ENCODE measurements at places on chromosomes 12 and 14.

DNA sequence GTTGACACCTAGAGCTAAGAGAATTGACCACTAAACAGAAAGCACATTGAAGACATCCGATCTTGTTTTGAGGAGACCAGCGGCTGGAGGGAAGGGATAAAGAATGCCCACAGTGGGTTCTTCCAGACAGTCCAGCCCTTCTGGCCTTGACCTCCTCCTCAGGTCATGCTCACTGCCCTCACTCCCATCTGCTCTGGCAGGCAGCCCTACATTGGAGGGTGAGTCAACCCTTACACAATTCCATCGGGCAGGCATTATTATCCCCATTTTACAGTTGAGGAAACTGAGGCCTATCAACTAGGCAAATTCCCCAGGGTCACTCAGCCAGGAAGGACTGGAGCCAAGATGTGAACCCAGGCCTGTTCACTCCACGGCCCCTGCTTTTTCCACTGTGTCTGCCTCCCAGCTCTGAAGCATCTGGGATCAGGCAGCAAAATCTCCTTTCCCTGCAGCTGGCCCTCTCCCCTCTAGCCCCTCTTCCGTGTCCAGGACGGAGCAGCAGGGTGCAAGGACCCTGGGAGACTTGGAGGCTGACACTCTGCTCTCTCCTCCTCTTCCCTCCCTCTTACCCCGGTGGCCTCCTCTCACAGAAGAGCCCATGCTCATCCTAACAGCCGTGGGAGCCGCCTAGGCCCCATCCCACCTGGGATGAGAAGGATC is 5.3 kb downstream of the SCNN1A start:
- DNase-seq: no peak

GRCh38 chr14:21395450-21395849 is 11.6 kb upstream of the SUPT16H start:
- no peak for DNase-seq

GRCh38 chr14:32594766-32595165 is 265.7 kb downstream of the AKAP6 start:
- no peak for DNase-seq

DNA sequence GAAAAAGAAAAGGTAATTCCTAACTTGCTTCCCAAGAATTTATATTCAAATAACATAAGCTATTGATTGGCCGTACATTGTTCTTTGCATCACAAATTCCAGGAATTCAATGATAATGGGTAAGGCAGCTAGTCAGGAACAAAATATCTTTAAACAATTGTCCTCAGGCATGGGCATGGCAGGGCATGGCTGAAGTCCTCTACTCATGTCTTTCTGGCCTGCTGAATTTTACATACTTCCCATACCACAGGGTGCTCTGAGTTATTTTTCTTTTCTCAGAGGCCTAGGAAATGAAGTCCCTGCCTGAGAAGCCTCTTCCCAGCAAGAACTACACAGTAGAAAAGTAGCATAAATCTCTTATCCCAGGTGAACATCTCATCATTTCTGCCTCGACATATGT is 15.1 kb upstream of the DRAM1 start:
- DNase-seq: no peak

DNA sequence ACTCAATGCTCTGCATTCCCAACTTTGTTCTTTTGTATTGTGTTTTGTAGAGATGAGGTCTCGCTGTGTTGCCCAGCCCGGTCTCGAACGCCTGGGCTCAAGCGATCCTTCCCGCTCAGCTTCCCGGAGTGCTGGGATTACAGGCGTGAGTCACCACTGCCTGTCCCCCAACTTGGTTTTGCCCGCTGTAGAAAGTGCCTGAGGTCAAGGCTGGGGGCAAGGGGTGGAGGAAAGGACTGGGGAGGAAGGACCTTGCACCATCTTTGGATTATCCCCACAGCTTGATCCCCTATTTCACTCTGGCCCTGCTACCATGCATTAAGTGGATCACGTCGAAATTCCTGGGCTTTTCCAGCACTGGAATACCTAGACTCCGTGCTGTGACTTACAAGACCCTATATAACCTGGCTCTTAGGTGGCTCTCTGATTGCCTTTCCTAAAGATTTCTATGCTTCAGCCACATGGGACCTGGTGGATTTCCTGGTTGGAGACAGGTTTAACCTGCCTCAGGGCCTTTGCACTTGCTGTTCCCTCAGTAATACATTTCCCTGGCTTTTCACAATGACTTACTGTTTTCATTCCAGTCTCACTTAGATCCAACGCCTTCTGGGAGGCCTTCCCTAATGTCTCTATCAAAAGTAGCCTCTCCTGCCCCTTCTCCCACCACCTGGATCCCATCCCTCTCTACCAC is 608 bp upstream of the PIANP start:
- no peak for DNase-seq

GRCh38 chr12:6936636-6937480 is 6.8 kb upstream of the RNU7-1 start:
- DNase-seq: no peak

DNA sequence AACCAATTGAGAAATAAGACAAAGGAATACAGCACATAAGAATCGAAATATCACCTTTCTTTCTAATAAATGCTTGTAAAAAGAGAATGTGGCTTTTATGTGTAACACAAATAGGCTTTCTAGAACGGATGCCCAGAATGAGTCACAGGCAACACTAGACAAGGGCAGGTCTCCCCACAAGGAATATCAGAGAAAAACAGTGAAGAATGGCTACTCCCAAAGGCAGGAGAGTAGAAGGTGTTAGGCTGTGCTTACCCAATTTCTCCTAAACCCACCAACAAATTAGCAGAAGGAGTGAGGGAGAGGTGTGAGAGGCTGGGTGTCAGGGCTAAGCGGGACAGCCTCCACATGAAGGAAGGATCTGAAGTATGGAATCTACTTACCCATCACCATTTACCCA is 55.2 kb downstream of the GALNT4 start:
- DNase-seq: no peak

DNA sequence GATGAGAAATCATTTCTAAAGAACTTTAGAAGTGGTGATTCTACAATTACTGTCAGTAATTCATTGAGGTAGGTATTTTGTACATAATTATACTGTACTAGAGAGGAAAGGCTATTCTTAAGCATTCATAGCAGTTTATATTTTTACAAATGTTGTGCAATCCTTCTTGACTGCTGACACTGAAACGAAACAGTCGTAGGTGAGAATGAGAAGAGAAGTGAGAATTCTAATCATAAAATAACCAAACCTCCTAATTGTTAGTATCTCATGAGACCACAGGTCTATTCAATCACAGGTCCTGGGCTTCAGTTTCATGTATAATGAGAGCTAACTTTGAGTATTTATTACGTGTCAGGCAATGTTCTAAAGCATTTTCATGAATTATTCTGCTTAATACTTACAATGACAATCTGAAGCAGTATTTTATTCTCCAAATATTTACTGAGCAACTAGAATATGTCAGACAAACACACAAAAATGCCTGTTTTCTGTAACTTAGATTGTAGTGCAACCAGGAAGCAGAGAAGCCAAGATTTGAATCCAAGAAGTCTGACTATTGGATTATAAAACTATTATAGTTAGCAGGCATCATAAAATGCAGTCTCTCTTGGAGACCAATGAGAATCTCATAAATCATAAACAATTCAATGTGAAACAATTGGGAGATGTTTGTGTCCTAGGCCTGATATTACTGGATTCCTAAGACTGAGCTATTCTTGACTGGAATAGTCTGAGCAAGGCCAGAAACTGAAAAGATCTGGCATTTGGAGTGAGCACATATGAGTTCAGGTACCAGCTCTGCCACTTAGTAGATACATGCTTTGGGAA is 24.3 kb downstream of the RERG start:
- DNase-seq: no peak

GRCh38 chr12:64387197-64387816 is 3.3 kb downstream of the C12orf56 start:
- DNase-seq: no peak

DNA sequence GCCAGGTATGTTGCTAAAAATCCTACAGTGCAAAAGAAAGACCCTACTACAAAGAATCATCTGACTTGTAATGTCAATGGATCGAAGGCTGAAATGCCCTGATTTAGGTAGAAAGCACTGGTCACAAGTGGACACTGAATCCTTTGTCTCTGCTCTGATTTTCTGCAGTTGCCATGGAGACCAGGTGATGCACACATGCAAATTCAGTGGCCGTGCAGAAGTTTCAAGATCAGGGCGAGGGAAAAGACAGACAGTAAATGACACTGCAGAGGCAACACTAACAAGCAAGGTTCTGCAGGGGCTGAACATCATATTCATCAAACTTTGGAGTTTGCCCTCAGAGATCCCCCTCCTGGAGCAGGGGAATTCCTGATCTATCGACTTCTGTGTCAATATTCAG is 370.3 kb upstream of the TMEM132C start:
- no peak for DNase-seq

DNA sequence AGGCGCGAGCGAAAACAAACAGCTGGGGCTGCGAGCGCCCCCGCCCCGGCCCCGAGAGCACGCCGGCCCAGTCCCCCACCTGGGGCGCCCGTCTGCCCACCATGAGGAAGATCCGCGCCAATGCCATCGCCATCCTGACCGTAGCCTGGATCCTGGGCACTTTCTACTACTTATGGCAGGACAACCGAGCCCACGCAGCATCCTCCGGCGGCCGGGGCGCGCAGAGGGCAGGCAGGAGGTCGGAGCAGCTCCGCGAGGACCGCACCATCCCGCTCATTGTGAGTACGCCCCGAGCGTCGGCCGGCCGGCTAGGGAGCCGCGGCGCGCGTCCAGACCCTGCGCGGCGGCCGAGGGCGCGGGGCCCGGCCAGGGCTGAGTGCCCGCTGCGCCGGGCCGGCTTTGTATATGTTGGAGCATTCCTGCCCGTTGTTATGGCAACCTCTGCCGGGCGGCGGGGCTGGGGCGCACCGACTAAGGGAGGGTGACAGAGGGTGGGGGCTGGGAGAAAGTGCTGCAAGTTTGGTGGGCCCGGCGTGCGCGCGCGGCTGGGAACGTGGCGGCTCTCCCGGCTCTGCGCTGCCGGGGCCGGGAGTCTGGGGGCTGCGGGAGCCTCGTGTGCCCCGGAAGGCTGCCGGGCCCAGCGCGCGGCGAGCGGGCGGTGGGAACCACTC is 367 bp downstream of the GALNT16 start:
- no peak for DNase-seq

DNA sequence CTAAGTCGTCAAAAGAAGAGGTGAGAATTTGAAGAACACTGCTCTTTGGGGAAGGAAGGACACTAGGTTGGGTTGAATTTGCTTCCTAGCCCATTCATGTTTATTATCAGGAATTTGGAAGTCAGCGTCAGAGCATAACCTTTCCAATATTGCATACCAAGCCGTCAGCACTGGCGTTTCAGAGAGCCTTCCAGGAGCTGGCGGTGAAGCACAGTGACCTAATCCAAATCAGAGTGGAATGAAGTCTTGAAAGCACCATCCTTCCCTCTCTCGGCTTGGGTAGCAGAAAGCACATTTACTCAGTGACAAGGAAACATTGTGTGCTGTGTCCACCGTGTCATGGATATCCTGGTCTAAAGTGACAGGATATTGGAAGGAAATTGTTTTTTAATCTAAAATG is 240.3 kb upstream of the PELI2 start:
- no peak for DNase-seq

DNA sequence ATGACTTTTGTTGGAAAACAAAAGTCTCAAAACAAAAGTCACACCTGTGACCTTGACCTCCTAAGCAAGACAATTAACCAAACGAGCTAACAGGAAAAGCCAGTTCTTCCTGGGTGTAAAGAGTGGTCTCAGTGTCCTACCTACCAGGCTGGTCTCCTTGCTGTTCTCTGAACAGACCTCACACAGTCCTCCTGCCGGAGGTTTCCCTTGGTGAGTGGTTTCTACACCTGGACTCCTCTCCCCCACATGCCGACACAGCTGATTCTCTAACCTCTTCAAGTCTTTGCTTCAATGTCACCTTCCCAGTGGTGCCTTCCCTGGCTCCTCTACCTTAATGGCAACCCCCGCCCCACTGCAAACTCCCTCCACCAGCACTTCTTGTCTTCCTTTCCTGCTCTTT is 238.6 kb downstream of the ZFP36L1 start:
- DNase-seq: no peak

- no peak for DNase-seq
These were observed 2.7 kb upstream of the TRAF3 start for GRCh38 chr14:102774391-102775153.

GRCh38 chr12:13942826-13943225 is 38.6 kb downstream of the GRIN2B start:
- DNase-seq: no peak

DNA sequence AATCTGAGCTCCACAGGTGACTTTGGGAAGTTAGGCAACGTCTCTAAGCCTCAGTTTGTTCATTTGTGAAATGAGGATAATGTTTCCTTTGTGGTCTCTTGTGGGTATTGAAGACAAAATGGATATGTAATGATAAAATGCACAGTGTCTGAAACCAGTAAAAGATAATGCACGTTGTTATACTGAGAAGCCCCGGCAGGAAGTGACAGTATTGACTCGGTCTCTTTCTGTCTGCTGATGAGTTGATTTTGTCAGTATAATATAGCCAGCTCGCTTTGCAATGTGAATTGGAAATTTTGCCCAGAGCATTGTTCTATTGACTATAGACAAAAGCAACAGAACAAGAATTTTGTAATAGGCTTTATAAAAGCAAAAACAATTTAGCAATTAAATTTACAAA is 49.2 kb upstream of the SLC38A1 start:
- no peak for DNase-seq

- DNase-seq: no peak
These were observed 885.3 kb upstream of the TMEM132C start for GRCh38 chr12:127381681-127382080.

DNA sequence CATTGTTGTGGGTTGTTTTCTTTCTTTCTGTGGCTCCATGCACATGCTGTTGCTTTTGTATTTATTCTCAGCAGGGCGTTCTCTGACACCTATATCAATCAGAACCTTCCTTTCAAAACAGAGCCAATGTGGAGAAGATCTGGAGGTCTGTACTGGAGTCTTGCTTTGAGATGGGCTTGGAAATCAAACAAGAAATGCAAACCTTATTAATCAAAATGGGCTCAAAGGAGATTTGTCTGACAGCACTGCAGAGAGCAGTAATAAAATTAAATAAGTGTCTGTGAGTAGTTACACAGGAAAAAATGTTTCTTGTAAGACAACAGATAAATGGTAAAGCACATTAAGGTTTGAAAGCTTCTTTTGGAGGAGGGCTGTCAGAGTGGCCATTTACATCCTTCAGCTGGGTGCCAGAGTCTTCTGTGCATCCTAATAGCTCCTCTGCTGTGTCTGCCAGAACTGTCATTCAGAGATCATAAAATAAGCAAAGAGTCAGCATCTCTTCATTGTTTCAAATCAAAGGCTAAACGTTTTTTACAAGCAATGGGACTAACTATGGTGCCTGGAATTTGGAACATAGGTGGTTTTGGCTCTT is 414.3 kb downstream of the NAV3 start:
- no peak for DNase-seq

DNA sequence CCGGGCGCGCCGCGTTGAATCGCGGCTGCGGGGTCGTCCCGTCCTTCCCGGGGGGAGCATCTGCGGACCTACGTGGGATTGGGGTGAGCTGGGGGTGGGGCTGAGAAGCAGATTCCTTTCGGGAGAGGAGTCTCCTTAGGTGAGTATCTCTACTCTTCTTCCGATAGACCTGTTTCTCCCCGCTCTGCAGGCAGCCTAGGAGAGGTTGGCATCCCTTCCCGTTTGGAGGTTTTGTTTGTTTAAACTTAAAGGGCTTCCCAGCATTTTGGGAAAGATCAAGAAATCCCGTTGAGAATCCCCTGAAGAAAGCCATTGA is 411 bp downstream of the TTLL5 start:
- DNase-seq: no peak
